AG10803 (cell line): ENCODE measurements at places on chromosomes 11 and 22.

DNA sequence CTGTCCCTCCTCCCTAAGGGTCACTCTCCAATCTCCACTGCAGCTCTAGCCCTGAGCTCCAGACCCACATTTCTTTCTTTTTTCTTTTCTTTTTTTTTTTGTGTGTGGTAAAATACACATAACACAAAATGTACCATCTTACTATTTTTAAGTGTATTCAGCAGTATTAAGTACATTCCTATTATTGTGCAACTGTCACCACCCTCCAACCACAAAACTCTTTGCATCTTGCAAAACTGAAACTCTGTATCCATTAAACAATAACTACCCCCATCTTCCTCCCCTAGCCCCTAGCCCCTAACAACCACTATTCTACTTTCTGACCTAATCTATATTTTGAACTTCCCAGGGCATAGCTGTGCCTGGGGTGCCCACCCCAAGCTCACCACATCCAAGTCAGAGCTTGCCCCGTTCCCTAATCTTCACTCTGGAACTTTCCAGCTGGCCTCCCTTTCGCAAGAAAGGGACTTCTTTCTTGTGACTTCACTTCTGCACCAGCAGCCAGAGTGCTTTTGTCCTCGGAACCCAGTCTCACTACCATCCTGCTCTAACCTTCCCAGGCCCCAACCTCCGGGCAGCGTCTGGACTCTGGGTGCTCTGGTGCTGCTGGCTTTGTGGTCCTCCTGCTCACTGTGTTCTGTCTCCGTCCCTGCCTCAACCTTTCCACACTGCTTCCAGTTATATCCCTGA is 30.7 kb downstream of the PARVG start:
- DNase-seq, result peak; percentile 50

GRCh38 chr11:2700415-2701211 is 819 bp upstream of the KCNQ1OT1 start:
- DNase-seq, result peak; percentile 26

DNA sequence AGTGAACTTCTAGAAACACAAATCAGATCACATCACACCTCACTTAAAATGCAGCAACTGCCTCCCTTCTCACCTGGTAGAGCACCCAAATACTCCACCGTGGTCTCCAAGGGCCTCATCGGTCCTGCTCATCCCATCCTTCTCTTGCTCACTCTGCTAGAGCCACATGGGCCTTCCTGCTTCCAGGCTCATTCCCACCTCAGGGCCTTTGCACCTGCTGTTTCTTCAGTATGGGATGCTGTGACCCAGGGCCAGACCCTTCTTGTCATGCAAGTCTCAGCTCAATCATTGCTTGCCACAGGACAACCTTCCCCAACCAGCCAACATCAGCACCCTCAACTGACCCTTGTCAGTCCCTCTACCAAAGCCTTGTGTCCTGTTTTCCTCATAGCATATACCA is 124.9 kb downstream of the GALNT18 start:
- DNase-seq, result no peak

DNA sequence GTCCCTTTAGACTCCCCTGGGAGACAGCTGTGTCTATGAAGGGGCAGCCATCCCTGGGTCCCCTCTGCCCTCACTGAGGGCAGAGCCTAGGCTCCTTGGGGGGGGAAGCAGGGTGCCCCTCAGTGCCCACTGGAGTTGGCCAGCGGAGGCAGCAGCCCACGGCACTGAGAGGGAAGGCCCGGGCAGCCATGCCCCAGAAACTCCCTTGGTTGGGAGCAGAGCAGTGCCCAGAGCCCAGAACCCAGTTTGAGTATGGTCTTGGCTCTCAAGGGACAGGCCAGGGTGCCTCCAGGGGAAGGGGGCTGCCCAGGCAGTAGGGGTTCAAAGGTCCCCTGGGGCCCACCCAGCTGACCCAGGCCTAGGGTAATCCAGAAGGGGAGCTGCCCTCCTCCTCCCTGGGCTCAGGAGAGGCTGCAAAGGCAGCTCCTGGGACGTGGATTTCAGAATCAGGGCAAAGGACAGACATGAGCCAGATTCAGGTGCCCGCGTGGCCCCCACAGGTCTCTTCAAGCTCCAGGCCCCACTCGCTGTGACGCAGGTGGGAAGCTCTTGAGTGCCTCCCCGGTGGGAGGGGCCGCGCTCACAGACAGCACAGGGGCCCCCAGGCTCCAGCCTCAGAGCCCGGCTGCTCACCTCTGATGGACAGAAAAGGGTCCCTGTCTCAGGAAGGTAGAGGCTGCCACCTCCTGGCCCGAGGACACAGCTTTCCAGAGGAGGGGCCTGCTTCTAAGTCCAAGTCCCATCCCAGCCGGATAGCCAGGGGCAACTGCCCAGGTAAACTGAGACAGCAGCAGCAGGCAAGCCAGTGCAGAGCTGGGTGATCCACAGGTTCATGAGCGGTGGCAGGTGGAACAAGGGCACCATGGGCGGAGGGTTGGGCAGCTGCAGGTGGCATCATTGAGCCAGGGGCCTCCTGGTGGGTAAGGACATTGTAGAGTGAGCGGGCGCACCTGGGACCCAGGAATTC is 2.6 kb downstream of the C11orf21 start:
- no peak for DNase-seq

GRCh38 chr11:27291954-27292636 is 70.9 kb downstream of the CCDC34 start:
- DNase-seq, result peak; percentile 49

DNA sequence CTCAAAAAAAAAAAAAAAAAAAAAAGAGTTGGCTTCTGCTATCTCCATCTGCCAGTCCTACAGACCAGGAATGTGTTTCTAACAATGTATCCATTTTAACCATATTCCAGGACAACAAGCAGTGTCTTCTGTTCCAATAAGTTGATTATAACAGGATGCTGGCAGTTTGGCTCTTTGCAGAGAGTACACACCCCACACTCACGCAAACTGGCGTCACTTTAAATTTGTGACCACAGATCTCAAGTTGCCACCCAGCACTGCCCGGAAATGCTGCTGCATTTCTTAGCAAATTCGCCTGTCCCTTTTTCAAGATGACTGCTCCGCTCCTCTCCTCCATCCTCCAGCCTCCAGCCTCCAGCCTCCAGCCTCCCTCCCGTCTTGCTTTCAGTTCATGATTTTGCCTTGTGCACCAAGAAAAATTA is 44.3 kb downstream of the SCGB1A1 start:
- peak; percentile 84 for DNase-seq

DNA sequence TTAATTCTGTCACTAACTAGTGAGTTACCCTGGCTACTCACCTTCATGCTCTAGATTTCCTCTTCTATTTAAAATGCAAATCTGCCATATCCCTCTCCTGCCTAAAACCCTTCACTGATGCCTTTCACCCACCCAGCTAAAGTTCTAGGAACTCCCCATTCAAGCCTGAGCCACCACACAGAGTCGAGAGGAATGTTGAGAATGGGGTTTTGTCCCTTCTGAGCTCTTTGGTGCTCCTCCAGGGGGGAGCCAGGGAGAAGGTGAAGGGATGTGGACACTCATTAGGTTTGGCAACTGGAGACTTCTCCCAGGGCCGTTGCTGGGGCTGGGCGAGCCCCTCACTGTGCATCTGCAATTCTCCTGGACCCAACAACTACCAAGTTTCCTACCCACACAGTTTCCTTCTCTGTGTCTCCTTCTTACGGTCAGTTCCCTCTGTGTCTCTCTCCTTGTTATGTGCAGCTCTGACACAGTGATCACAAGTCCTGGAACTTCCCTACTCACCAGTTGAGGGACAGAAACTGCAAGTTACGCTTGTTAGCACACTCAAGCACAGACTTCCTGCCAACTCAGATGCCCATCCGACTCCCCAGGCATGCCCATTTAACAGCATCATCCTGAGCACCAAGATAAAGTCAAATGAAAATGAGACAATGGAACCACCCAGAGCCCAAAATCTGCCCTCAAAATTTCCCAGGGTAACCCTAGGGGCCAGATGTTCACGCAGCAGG is 6.5 kb upstream of the IL10RA start:
- DNase-seq, result no peak

- no peak for DNase-seq
These were observed 5.2 kb downstream of the APOBEC3B start for GRCh38 chr22:38987171-38987895.

- no peak for DNase-seq
These were observed 9.6 kb upstream of the FOLR3 start for GRCh38 chr11:72125956-72126355.

DNA sequence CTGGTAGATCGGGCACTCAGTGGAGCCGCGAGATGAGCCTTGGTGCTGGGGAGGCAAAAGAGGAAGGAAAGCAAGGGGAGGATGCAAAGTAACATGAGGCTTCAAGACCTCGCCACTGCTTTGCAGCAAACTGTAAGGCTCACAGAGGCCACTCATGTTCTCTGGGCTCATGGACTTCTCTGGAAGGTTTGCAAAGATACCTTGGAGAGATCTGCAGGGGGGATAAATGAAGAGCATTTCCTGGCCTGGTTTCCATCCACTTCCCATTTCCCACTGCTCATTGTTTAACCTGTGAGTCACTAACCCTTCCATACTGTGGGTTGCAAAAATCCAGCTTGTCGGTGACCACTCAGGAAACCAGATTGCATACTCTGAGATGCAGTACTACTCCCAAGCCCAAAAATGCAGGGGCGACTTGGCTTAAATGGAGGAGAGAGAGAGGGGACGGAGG is 38.5 kb downstream of the OSBP2 start:
- peak; percentile 53 for DNase-seq

DNA sequence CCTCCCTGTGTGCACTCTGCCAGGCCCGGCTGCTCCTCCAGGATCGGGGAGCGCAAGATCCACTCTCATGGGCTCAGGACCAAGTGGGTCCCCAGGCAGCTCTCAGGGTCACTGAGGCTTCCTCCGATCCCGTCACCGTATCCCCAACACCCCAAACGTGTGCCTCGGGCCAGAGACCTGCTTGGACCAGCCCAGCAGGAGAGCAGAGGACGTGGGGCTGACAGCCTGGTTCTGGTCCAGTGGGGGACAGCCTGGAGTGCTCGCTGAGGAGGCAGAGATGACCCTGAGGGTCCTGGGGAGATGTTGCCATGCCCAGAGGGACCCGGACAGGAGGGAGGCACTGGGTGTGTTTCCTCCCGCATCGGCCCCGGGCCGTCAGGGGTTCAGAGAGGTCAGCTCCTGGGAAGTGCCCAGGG is 1402.6 kb downstream of the BRD1 start:
- no peak for DNase-seq

DNA sequence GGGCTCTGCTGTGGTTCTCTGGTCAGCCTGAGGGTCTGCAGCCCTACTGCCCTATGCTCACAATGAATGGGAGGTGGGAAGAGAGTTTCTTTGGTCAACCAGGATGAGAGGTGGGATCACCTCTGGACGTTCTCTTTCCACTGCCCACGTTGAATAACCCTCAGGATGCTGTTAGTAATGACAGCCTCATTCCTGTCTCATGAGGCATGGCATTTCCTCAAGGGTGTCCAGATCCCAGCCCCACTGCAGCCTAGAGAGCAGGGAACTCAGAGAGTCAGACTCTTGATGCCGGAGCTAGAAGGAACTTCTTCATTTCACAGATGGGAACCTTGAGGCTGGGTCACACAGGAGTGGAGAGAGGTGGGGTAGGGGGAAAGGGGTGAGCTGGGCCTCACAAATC is 196.0 kb downstream of the CEP164 start:
- peak; percentile 50 for DNase-seq

DNA sequence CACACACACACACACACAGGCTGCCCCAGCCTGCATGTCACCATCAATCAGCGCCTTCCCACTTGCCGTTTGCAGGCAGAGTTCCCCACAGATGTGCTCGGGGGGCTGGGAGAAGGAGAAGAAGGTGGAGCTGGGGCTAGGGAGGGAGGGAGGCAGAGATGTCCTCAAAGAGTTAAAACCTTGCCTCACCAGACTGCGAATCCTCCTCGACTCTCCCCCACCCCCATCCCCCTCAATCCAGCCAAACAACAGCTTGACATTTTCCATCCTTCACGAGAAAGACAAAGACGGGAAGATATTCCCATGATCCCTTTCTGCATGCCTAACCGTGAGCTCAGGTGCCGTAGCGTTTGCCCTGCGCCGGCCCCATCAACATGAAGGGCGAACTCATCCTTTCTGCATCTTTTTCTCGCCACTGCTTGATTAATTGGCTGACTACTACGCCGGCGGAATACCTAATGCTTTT is 365.5 kb downstream of the MIAT start:
- DNase-seq, result no peak

DNA sequence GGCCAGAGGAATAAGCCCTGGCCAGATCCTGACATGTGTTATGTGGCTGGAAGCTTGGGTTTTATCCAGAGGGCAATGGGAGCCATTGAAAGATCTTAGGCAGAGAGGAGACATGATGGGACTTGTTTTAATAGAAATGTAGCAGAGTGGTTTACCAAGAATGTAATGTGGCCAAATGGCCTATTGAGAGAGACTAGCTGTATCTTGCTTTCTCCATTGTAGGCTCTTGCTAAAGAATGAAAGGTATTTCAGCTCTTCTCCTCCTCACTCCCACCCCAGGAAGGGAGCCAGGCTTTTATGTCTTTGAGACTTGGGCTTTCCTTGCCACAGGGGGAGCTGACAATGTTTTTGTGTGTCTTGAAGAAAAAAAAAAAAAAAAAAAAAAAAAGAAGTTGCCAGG is 82.3 kb downstream of the TRIM29 start:
- DNase-seq, result peak; percentile 85

DNA sequence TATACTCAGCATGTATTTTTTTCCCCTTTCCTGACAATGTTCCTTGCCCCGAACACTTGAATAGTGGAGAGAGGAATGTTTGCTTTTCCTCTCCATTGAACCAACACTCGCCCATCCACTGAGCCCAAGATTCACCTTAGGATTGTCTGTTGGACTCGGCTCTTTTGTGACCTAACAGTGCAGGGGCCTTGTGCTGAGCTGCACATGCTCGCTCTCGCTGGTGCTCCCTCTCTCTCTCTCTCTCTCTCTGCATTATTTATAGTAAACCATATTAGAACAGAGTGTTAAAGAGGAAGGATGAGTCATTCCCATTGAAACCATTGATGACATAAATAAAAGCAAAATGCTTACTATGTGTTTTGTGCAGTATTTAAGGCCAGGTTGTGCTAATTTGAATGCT is 20.7 kb downstream of the ZBTB16 start:
- DNase-seq, result no peak

DNA sequence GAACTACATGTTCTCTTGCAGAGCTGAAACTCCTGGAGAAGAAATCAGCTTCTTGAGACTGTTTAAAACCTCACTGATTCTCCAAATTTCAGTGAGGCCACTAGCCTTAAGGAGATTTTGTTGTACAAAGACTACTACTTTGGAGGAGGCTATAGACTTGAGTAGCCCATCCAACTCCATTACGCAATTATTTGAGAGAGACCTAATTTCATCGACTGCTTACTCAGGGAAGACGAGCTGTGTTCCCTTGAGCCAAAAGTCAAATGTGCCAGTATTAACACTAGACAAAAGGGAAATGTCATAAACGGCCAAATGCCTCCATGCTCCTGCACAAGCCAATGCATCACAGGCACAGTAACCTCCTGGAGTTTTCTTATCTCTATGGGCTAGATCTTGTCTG is 182.8 kb upstream of the SESN3 start:
- DNase-seq, result peak; percentile 5
